Sciatic nerve (tissue), 2 donors: ENCODE measurements at places on chromosomes 2 and 18. TPM values are rescaled to one million over a fixed set of nuclear protein-coding genes. Genes with fewer than 3 reads are reported as not detected.

GRCh38 chr18:23453680-23454058 lies 582 bp downstream of the RIOK3 start:
- DNase-seq, result no peak

GRCh38 chr2:190062053-190062452 lies 476 bp downstream of the MSTN start:
- DNase-seq, result no peak

DNA sequence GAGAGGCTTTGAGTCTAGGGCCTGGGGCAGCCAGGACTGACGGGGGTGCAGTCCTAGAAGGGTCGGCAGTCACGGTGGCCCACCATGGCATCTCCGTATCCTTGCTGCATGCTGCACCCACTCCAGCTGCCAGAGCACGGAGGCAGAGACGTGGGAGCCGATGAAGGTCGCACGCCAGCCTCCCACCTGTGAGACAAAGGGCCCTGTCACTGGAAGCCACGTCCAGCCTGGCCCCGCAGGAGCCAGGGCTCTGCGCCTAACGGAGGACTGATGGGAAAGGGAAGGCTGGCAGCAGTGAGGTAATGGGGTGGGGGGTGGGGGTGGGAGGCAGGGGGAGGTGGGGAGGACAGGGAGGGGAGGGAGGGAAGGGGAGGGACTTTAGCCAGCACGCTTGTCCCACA lies 21.9 kb downstream of the ITM2C start:
- DNase-seq, result no peak

GRCh38 chr18:48676346-48676745 lies 137.5 kb downstream of the CTIF start:
- no peak for DNase-seq

DNA sequence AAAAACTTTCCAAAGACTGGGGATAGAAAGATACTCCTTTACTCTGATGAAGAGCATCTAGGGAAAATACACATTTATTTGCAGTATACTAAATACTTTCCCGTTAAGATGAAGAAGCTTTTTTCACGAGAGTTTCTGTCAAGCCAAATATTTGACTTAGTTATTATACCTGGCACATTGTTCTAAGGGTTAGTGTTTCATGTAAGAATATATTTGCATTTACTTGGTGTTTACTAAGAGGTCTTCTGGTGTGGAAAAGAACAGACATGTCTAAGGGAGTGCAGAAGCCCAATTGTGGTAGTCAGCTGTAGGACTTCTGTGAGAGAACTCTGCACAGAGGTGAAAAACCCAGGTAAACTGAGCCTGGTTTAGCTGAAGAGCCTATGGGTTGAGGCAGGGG lies 457.6 kb upstream of the SOX11 start:
- no peak for DNase-seq

Gene RNF144A
- 42.5 TPM for total RNA-seq

Gene C2orf80
- total RNA-seq, result not detected
